Dorsolateral prefrontal cortex (tissue), 122 donors: ENCODE measurements at places on chromosomes 16 and 17. TPM values are rescaled to one million over a fixed set of nuclear protein-coding genes. Genes with fewer than 3 reads are reported as not detected.

Gene TNFRSF17
- not detected for total RNA-seq

Gene CDH1
- 8.1 TPM for total RNA-seq

Gene OR4D1
- 0.12 TPM for total RNA-seq

Gene PRKCA
- total RNA-seq: 133 TPM

Gene DVL2
- 50.1 TPM for total RNA-seq

Gene ERN1
- total RNA-seq: 13.2 TPM

Gene KCNJ2
- total RNA-seq: 13.4 TPM

Gene KRTAP2-1
- not detected for total RNA-seq

Gene KRT32
- not detected for total RNA-seq

Gene SLC12A3
- total RNA-seq: not detected

Gene NKD1
- 3.8 TPM for total RNA-seq

- no peak for DNase-seq
These were observed 69.7 kb downstream of the WIPI1 start for GRCh38 chr17:68387435-68388218.

DNA sequence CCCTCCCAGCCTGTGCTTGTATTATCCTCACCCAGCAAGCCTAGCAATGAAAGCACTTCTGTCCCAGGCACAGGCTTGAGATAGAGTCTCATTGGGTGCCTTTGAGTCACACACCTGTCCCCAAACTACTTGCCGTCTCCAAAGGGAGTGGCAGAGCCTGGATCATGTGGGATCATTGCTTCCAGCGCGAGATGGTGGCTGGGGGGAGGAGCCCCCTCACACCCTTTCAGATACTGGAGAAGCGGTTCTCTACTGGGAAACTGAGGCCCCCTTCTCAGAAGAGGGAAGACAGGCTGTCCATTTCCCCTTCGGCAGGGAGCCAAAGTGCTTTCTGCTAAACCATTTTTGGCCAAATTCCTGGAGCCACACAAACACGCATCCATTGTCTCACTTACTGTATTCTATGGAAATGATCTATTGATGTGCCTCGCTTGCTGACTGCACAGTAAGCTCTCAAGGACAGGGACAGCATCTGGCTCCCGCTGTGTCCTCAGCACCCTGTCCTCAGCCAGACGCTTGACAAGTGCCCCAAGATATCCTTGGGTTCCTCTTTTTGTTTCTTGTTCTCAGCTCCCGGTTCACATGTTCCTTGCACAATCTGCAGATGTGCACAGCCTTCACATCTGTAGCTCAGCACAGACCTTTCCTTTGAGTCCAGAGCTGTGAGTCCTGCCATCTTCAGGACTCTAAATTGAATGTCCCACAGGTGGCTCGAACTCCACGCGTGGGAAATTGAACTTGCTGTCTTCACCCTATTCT is 26.0 kb upstream of the DLX3 start:
- no peak for DNase-seq

- no peak for DNase-seq
These were observed 661 bp downstream of the RFWD3 start for GRCh38 chr16:74666010-74666421.

- no peak for DNase-seq
These were observed 693.3 kb downstream of the CDH11 start for GRCh38 chr16:64428463-64429113.

DNA sequence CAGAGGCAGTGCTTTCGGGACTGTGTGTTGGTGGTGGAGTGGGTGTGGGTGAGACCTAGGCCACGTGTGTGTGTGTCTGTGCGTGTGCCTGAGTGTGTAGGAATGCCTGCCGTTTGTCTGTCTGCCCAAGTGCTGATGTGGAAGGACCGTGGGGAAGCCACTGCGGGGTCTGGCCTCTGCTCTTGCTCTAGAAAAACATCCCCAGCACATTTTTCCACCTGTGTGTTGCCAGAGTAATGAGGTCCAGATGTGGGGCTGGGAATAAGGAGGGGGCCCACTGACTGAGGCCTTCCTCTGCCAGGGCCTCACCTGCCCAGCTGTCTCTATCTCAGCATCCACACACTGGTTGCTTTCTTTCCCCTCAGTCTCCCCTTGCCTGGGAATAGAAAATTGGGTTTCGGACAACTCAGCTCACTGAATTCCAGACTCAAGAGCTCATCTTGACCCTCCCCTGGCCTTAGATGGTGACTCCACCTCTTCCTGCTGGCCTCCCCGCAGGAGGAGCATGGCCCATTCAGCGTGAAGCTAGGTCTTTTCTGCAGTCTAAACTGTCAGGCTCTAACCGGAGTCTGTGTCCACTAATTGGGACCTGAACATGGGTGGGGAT is 7.6 kb downstream of the SGCA start:
- DNase-seq: no peak

DNA sequence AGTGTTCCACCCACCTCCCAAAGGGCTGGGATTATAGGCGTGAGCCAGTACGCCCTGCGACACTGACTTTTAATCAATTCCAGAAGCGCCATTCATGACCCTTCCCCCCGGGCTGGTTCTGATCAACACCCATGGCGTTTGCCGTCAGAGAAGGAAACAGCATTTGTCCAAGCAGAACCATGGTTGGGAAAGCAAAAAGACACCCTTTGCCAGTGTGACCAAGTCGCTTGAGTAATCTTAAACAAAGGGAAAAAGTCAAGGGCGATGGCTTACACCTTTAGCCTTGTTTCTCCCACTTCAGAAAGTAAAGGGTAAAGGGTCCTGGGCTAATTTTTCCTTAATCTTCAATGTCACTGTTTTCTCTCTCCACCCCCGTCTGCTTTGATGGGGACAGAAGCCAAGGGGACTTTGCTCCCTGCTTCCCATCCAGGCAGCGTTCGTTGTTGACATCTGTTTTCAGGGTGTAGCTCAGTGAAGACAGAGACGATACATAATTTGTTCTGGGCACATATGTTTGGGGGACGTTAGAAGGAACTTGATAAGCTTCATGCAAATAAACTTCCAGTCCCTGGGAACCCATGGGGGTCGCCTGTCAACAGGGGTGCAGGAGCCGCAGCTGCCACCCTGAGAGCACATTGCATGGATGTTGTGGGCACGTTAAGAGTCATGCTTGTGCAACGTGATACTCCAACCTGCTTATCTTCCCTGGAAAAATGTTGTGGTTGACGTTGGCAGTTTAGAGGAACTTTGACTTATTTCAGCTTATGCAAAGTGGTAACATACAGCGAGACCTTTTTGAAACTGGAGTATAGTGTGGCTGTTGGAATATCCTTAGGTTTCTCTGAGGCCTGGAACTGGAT is 50.6 kb upstream of the TANGO6 start:
- DNase-seq: no peak

GRCh38 chr17:21027031-21027430 is 15.8 kb downstream of the USP22 start:
- no peak for DNase-seq

DNA sequence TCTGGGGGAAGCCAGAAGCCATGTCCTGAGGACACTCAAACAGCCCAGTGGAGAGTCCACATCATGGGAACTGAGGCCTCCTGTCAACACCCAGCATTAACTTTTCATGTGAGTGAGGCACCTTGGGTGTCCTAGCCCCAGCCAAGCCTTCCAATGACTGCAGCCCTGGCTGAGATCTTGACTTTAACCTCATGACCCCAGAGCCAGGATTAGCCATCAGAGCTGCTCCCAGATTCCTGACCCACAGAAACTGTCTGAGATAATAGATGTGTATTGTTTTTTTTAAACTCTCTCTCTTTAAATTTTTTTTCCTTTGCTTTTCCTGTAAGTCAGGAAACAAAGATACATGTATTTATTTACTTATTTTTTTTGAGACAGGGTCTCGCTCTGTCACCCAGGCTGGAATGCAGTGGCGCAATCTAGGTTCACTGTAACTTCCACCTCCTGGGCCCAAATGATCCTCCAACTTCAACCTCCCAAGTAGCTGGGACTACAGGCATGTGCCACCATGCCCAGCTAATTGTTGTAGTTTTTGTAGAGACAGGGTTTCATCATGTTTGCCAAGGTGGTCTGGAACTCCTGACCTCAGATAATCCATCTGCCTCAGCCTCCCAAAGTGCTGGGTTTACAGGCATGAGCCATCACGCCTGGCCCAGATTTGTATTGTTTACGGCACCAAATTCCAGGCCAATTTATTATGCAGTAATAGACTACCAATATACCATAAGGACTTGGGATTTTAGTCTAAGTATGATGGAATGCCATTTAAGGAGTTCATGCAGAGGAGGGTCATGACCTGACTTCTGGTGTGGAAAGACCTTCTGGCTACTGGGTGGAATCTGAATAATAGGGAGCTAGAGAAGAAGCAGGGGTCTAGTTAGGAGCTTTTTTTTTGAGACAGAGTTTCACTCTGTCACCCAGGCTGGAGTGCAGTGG is 14.0 kb upstream of the TMEM94 start:
- no peak for DNase-seq

DNA sequence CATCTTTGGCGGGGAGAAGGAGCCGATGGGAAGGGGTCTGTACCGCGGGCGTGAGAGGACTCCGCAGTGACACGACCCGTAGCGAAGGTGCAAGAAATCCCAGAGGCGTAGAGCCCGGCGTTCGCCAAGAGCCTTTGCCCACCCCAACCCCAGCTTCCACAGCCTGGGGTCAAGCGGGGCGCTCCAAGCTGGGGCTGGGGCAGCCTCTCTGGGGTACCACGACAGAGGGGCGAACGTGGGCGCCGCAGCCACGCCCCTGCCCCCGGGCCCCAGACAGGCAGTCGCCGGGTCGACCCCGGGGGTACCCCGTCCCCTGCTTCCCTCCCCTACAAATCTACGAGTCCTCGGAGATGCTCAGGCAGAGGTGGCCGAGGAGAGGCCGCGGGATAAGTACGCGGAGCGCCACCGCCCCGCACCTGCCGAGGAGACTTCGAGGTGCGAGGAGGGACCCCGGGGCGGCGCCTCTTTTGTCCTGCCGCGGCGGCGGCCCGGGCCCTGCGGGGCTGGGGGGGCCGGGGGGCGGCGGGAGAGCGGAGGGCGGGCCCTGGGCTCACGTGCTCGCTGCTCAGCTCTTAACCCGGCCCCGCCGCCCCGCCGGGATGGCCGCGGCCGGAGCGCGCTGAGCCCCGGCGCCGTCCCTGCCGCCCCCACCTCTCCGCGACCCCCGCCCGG is at the start of gene ADAM11:
Gene ADAM11, plus strand, starts transcription at position 575 of the 672 bp plus-strand sequence. CDS start 212 bp downstream, outside the sequence.
- DNase-seq: peak; percentile 47

DNA sequence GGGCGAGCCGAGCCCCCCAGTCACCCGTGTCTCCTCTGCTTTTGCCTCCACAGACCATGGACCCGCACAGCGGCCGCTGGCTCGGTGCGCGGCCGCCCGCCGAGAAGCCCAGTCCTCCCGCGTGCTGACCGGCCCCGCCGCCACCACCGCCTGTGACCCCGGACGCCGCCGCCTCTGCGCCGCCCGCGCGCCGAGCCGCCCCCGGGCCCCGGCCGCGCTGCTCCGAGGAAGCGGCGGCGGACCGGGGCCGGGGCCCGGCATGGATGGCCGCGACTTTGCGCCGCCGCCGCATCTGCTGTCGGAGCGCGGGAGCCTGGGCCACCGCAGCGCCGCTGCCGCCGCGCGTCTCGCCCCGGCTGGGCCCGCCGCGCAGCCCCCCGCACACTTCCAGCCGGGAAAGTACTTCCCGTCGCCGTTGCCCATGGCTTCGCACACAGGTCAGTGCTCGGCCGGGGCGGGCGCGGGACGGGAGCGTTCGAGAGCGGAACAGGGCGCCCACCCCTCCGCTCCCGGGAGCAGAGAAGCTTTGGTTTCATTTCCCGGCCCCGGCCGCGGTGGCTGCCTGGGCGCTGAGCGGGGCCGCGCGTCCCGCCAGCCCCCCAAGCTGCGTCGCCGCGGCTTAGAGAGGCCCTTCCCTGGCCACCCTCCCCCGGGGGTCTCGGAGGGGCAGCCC is 4.4 kb downstream of the BAHCC1 start:
- DNase-seq: no peak

GRCh38 chr16:87747626-87748414 is 18.0 kb downstream of the KLHDC4 start:
- DNase-seq: no peak

DNA sequence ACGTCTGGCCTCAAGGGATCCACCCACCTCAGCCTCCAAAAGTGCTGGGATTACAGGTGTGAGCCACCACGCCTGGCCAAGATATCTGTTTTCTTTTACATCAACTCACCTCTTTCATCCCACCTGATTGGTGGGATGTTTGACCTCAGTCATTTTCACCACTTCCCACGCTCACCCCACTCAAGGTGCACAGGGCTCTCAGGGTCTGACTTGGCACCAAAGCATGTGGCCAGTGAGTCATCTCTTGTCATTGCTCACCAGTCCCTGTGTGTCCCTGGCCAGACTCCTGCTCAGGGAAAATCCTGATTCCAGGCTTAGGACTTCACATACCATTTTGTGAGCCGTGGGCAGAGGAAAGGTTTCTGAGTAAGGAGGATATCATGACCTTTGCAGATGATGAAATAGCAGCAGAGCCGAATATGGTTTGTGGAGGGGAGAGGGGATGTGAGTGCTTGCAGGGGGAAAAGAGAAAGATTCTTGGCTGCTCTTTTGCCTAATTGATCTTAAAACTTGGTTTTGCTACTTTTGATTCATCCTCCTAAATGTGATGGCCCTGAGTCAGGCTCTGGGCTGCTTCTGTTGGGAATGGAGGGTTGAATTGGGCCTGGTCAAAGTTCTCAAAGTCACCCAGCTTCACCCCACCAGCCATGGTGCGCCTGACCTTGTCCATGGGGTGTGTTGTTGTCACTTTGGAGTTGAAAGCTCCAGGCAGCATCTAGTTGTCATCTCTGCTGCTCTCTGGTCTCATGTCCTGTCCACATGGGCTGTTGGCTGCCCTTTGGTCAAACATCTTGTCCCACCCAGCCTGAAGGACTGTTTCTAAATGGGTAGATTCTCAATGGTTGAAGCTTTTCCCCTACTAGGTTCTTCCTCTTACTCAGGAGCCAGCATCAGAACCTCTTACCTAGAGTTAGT is 6.0 kb upstream of the KCNH6 start:
- DNase-seq: no peak

DNA sequence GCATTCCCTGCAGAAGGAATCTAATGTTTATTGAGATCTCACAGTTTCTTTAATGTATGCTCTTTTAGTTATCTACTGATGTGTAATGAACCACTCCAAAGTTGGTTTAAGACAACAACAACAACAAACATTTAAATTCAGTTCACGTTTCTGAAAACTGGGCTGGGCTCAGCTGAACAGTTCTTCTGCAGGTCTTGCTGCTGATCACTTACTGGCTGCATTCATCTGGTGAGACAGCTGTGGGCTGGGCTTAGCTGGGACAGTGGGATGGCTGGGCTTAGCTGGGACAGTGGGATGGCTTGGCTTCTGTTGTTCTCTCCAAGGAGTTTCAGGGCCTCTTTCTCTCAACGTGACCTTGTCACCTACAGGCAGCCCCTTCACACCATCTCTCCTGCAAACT is 544.3 kb upstream of the CDH5 start:
- no peak for DNase-seq

GRCh38 chr16:56909527-56909979 is 22.4 kb upstream of the HERPUD1 start:
- DNase-seq: no peak

DNA sequence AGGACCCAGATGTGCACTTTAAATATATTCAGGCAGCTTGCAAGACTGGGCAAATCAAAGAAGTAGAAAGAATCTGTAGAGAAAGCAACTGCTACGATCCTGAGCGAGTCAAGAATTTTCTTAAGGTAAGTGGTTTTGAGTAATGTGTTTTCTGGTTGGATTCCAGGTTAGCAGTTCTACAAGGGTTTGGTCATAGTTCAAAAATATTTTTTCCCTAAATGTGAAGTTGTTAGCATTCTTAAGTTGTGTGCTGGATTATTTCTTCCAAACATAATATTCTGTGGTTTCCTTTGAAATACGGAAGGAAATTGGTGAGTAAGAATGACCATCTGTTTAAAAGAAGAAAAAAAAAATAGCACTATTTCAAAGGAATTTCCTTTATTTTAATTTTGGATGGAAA is 38.4 kb downstream of the PTRH2 start:
- no peak for DNase-seq
